ENCODE measurements at places on chromosomes 5 and 9.

- DNase-seq = no peak
Measured at GRCh38 chr5:119010206-119010605, 21.9 kb upstream of the DTWD2 start.

- DNase-seq = peak; percentile 60
Measured at GRCh38 chr5:169876386-169876785, 103.9 kb downstream of the INSYN2B start.

GRCh38 chr5:74289691-74290090 lies 350.8 kb downstream of the ENC1 start:
- DNase-seq = no peak

- DNase-seq = no peak
Measured at GRCh38 chr5:28156981-28157380, 1118.6 kb upstream of the CDH9 start.

- no peak for DNase-seq
Measured at GRCh38 chr9:74458832-74459231, 38.3 kb upstream of the RORB start.

DNA sequence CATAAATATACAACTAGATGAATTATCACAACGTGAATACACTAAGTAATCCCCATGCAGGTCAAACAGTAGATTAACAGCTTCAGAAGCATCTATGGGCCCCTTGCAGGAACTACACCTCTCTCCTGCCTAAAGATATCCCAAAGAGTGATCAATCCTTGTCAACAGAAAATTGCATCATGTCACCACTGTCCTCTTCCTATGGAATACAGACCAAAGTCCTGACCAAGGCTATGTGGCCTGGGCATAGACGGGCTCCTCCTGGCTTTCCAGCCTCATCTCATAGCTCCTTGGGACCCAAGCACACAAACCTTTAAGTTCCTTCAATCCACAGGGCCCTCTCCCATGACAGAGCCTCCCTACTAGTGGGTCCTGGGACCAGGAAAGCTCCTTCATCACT lies 25.3 kb downstream of the NIPAL4 start:
- DNase-seq = no peak

DNA sequence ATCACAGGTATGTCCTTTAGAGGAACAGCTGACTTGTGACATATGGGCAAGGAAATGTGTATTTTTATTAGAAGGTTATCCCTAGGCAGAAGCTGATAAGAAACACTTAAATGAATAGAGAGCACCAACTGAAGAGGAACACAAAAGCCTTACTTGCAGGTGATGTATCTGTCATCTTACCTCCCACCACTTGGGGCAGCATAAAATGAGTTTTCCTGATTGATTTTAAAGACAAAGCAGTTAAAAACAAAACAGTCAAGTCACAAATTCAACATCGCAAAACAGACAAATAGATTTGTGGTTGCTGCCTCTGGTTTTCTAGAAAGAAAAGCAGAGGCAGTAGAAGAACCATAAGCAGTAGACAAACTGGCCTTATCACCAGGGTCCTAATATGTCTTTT lies 302.4 kb upstream of the ZNF462 start:
- no peak for DNase-seq

- DNase-seq = no peak
Measured at GRCh38 chr5:137015540-137016116, 483.5 kb downstream of the SPOCK1 start.

DNA sequence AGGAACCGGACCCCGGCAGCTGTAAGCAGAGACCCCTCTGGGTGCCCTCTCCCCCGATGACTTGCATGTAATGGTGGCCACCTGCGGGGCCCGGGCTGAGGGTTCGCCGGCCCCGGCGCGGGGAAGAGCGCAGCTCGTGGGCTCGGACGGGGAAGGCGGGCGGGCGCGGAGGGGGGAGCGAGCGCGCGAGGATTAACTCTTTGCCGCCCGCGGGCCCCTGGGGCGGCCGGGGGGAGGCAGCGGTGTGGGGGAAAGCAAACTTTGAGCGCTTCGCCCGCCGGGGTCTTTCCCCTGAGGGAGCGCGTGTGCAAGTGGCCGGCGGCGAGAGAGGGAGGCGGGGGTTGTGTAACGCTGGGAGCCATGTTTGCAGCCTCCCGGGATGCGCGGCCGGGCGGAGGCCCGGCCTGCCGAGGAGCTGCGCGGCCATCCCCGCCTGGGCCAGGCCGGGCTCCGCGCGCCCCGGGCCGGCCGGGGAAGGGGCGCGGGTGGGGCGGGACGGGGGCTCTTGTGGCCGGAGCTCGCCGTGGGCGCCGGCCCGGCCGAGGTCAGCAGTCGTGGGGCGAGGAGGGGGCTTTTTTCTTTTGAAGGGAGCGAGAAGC lies 547 bp downstream of the ANP32B start:
- DNase-seq = peak; percentile 67

- DNase-seq = peak; percentile 80
Measured at GRCh38 chr9:21995006-21995665, 545 bp downstream of the CDKN2B-AS1 start.

DNA sequence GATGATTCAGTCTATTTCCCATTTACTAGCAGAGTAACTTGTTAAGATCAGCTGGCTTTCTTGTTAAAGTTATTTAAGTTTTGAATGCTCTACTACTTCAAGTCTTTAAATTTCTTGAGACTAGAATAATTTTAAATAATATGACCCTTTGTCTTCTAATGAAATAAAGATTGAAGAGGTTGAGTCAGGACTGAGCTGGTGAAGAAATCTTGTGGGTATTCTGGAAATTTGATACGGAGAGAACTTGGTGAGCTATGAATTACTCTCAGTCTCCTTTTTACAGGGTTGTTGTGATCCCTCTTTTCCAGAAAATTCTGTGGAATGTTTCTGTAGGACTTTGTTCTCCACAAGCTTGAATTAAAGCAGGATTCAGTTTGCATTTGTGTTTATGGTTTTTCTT lies 29.3 kb downstream of the RNF20 start:
- no peak for DNase-seq

DNA sequence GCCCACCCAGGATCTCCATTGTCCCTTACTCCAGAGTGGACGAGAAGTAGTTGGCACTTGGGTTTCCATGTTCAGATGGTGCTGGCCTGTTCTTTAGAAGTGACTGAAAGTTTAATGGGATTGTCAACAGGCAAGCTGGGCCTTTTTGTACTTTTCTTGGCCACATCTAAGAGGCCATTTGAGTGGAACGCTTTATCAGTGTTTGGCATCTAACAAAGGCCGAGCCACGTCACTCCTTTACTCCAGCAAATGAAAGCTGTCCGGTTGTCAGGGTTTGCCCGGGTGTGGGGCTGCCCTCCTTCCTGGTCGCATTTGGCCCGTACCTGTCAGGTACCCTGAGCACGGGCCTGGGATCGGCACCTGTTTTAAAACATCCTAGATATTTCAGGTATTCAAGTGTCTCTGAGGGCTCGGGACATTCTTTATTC lies 71.5 kb downstream of the RCL1 start:
- DNase-seq = no peak

DNA sequence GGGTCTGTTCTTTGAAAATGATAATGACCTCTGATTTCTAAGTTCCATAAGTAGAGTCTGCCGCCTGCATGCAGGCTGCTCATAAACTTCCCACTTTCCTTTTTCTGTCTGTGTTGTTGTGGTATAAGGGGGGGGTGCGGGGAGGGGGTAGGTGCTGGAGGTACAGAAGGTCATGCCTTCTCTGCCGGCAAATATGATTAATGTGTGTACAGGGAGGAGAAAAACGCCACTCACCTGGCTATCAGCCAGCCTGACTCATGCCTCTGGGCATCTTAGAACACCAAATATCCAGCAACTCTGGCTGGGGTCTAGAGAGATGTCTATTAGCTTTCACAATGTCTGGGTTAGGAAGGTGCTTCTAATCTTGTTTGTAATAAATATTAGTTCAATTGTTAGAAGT lies 128.3 kb downstream of the EFNA5 start:
- DNase-seq = peak; percentile 67

GRCh38 chr9:120531683-120532300 lies 48.2 kb downstream of the CDK5RAP2 start:
- DNase-seq = peak; percentile 50

- DNase-seq = peak; percentile 22
Measured at GRCh38 chr9:5630081-5630507, 1.2 kb downstream of the RIC1 start.

DNA sequence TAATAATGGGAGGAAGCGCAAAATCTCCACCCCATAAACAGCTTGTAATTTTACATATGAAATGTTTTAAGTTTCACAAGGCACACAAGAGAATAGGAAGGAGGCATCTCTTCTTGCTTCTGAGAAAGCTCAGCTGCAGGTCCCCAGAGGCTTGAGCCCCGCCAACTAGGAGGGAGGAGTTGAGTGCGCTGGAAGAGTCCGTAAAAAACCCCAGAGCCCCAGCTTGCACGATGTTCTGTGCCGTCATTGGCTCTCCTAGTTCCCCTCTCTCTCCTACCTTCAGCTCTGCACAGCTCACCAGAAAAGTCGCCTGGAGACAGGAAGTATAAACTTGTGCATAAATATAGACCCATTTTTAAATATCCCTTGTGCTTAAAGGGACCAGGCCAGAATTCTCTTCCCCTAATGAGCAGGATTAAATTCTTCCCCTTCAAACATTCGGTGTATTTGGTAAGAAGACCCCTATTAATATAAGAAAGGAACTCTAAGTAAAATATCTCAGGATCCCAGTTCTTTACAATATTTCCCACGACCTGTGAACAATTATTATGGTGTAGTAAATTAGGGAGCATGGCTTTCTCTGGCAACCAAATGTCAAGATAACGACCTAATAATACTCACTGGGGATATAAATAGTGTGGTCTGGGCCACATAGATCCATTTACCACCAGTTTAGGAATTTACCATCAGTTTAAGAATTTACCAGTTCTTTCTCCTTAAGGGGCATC lies 13.7 kb downstream of the GLRX start:
- peak; percentile 65 for DNase-seq
